ENCODE measurements at places on chromosomes 5 and 9.

- peak; percentile 47 for DNase-seq
These were observed 184.9 kb upstream of the SLC12A2 start for GRCh38 chr5:127898551-127899213.

DNA sequence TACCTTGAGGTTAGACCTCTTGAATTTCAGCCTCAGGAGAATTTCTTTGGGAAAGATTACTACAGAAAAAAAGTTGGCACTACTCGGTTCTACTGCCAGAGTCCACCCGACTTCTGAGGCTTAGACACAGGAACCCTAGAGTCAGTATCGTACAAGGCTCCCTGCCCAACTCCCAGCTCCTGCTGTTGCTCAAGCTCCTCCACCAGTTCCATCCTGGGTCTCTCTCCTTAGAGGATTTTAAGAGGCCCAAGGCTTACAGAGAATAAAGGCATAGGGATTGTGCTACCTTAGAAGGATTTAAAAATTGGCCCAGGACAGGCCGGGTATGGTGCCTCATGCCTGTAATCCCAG lies 29.0 kb upstream of the SSBP2 start:
- DNase-seq: peak; percentile 8

- no peak for DNase-seq
These were observed 980.8 kb upstream of the DMAC1 start for GRCh38 chr9:8780386-8780785.

DNA sequence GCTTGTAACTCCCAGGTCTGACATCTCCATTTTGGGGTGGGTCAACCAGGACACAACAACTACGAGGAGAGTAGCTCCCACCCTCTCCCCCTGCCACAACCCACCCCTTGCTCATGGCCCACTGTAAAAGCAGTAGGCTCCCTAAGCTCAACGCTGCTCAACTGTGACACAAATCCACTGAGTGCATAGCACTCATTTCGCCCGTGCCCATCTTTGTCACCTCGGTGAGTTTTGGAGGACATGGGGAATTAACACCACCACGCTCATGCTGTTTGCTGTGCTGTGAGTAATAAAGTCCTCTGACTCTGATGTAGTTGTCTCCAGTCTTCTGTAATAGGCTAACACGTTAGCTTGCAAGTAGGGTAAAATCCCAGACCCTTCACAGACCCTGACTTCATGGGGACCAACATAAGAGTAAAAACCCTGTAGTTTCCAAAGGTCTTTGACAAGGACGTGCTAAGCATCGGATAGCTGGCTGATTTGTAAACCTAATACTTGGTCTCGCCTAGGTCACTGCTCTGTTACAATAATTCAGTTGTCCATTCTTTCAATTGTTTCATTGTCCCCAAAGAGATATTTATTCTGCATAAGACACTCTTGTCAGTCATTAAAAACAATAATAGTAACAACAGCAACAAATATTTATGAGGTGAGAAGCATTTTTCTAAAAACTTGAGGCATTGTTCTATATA lies 7.7 kb downstream of the PLGRKT start:
- DNase-seq: no peak

DNA sequence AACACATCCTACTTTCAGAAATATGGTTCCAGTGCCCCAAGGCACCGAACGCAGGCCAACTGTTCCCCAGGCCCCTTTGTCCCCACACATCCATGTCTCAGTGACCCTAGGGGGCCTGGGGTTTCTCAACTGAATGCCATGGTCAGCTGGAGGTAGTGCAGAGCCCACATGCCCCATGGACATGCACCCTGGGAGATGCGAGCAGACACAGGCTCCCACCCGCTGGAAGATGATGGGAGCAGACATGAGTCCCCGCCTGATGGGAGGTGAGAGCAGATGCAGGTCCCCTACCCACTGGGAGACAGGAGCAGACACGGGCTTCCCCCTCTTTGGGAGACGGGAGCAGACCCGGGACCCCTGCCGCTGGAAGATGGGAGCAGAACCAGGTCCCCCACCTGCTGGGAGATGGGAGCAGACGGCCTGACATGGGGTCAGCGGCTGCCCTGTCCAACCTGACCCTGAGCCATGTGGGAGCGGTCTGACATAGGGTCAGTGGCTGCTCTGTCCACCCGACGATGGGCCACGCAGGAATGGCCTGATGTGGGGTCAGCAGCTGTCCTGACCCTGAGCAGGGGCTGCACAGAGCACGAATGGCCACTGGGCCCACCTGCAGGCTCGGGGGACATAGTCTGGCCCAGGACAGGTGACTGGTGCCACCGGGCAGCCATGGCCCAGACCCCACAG lies 18.4 kb downstream of the ZDHHC11B start:
- DNase-seq: no peak

GRCh38 chr5:84197538-84197937 lies 187.1 kb downstream of the EDIL3 start:
- DNase-seq: no peak

DNA sequence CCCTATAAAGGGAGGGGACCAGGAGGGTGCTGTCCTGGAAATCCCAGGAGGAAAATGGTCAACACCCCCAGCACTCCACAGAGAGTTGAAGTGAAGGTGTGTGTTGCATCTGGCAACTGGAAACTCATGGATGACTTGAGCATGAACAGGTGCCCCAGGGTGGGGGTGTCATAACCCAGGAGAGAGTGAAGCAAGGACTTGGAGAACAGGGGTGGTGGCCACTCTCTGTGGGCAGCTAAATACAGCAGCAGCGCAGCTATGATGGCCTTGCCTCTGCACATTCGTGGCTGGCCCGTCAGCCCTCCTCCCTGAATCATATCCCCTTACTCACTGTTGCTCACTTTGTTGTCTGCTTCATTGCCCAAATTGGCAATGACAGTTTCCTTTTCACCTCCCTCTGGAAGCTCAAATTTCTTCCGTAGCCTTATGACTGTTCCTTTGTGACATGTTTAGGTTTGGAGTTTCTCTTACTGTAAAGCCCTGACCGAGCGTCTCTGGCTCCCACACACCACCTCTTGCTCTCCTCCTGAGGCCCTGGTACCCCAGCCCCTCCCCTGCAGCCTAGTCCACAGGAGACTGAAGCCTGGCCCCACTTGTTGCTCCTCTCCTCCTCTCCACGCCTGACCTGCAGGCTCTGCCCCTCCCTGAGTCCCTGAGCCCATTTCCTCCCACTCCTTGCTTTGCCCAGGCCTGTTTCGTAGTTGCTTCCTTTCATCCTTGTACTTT lies 185.8 kb downstream of the CD180 start:
- DNase-seq: peak; percentile 48

DNA sequence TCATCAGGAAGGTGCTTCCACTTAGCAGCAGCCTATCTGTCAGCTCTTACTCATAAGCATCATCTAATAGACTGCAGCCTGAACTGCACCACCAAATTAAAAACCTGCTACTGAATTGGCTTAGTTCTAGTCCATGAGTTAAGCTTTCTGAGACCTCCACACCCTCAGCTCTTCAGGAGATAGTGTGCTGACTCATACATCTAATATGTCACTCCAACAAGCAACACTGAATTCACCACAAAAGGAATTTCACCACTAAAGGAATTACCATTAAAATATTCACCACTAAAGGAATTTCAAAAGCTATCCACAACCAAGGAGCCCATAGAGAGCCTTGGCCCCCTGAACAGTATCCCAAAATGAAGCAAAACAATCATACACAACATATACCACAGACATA lies 418.5 kb upstream of the RORB start:
- no peak for DNase-seq

DNA sequence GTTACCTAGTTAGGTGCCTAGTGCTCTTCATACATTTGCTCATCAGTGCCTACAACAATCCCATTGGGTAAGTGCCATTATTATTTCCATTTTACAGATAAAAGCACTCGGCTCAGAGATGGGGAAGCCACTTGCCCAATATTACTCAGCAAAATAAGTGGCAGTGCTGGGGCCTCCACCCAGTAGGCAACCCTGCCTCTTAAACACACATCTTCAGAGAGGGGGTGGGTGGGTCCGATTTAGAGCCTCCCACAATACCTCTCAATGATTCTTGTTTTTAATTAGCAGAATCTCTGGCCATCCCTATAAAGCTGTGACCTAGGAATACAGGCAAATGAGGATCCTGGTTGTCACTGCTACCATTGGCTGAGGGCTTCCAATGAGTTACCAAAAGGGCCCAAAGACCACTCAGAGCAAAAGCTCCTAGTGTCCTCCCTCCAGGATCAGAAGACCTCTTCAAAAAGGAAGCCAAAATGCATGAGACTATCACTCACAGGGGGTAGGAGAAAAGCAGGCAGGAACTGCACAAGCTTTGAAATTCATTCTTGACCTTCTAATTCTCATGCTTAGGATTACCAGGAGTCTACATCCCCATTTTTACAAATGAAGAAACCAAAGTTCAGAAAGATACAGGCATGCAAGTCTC lies 36.1 kb upstream of the UBE2D2 start:
- no peak for DNase-seq

GRCh38 chr5:137399911-137400310 lies 99.2 kb downstream of the SPOCK1 start:
- no peak for DNase-seq

DNA sequence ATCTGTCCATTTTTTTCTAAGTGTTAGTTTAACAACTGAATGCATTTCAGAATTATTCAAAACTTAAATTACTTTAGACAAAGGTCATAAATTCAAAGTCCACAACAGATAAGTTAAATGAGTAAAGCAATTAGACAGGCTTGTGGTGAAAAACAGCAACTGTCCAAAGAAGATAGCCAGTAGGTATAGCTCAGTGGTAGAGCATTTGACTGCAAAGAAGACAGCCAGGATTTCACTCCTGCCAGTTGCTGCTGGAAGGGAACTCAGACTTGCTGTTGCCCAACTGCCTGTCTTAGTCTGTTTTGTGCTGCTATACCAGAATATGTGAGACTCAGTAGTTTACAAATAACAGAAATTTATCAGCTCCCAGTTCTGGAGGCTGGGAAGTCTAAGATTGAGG lies 10.0 kb downstream of the FANCC start:
- DNase-seq: no peak

- DNase-seq: no peak
These were observed 31.0 kb upstream of the MEGF9 start for GRCh38 chr9:120745278-120745677.

GRCh38 chr5:2538169-2538568 lies 213.3 kb downstream of the IRX2 start:
- DNase-seq: no peak

- no peak for DNase-seq
These were observed 28.0 kb upstream of the GRAMD2B start for GRCh38 chr5:126395198-126395597.

DNA sequence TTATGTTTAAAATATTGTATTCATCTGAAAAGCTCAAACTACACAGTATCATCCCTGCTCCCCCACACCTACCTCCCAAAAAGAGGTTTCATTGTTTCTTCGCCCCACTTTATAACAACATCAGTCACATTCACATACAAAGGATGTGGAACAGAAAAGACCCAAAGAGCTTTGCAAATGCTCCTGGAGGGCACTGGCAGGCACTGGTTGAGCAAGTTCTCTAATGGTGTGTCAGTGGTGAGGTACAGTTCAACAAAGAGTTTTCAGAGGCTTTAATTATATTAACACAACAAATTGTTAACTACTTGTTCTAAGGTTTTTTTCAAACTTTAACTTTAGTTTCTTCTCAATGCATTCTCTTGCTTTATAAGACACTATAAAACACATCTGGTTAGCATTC lies 54.1 kb upstream of the ECM2 start:
- no peak for DNase-seq

DNA sequence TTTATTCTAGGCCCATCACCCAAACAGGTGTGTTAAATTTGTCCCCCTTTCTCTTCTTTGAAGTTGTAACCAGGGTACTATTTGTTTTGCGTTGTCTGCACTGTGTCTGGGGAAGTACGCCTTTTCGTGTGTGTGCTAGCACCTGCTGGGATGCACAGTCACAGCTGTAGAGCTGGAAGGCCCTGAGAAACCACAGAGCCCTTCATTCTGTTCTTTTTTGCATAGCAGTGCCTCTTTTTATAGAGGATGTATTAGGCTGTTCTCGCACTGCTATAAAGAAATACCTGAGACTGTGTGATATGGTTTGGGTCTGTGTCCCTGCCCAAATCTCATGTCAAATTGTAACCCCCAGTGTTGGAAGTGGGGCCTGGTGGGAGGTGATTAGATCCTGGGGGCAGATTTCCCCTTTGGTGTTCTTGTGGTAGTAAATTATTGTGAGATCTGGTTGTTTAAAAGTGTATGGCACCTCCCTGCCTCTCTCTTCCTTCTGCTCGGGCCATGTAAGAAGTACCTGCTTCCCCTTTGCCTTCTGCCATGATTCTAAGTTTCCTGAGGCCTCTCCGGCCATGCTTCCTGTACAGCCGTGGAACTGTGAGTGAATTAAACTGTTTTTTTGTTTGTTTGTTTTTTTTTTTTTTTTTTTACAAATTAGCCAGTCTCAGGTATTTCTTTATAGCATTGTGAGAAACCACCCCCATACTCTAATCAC lies 14.0 kb downstream of the SEC61B start:
- peak; percentile 53 for DNase-seq

DNA sequence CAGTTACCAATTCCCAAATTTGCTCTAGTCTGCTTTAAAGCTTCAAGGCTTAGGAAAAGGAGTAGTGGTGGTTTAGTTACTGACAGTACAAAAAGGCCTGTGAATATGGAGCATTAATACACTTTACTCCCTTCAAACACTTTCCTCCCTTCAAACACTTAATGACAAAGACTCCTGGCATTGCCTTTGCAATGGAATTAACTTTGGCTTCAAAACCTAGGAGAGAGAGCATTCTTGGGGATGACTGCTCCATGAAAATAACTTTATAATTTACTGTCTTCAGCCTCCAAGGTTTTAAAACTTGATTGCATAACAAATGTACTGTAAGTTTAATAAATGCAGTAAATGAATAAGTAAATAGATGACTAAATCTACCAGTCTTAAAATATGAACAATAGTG lies 185.6 kb downstream of the TRPM3 start:
- no peak for DNase-seq

GRCh38 chr5:119363936-119364335 lies 8.1 kb downstream of the TNFAIP8 start:
- no peak for DNase-seq

DNA sequence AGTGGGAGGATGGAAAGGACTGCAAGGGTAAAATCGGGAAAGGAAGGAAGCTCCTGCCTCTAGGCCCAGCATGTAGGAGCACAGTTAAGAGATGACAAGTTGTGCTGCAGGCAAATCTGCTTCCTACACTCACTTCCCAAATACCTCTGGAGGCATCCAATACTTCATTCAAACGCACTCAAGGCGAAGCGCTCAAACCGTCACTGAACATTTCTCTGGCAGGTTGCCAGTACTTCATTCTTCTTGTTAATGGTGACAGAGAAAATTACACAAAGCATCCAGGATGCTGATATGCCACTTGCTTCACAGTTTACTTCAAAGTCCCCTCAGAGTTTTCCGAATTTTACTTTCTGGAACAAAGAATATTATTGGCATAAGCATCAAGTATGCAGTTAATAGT lies 59.8 kb downstream of the NREP start:
- DNase-seq: no peak

- no peak for DNase-seq
These were observed 47.1 kb downstream of the COL27A1 start for GRCh38 chr9:114202396-114202795.

- DNase-seq: no peak
These were observed 61.1 kb downstream of the LMNB1 start for GRCh38 chr5:126837906-126838539.

GRCh38 chr9:37295178-37295577 lies 127.3 kb upstream of the GRHPR start:
- no peak for DNase-seq

- DNase-seq: no peak
These were observed 942 bp upstream of the NRG2 start for GRCh38 chr5:140044041-140044440.

- DNase-seq: peak; percentile 18
These were observed 439.0 kb downstream of the ENC1 start for GRCh38 chr5:74201334-74202081.
